Psoas muscle (tissue), 8 donors: ENCODE measurements at places on chromosomes 6 and 20.

DNA sequence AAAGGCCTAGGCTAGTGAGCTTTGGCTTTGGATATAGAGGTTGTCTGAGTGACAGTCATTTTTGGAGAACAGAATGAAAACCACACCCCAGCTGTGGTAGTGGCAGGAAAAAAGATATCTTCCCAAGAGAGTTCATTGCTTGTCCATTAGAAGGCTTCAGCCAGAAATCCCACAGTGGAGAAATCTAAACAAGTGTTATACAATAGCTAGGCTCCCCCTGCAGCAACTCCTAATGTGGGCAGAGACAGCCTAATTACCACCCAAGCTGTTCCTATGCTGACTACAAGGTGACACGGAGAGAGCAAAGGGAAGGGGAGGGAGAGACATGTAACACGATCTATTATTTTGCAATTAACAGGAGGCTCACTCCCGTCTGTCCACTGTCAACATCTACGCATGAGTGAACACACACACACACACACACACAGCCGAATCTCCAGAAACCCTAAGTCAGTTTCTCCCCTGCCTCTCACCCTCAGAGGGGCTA, 147.5 kb upstream of the TCF21 start:
- no peak for DNase-seq

- no peak for DNase-seq
Observed at GRCh38 chr6:29745386-29745785, 22.2 kb downstream of the HLA-F start.

DNA sequence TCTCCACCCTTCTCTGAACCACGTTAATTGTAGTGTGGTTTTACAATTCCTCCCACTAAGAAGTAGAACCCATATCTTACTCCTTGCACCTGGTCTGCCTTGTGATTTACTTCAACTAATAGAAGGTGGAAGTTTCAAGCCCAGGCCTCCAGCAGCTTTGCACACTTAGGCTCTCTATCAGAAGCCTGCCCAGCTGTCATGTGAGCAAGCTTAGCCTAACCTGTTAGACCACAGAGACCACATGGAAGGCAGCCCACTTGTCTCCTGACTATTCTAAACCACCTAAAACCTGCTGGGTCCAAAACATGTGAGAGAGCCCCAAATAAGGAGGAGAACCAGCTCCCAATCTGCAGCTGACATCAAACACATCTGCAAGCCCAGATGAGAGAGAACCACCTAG, 127.6 kb upstream of the BTBD3 start:
- no peak for DNase-seq

- no peak for DNase-seq
Observed at GRCh38 chr6:122747573-122747972, 31.9 kb upstream of the FABP7 start.

DNA sequence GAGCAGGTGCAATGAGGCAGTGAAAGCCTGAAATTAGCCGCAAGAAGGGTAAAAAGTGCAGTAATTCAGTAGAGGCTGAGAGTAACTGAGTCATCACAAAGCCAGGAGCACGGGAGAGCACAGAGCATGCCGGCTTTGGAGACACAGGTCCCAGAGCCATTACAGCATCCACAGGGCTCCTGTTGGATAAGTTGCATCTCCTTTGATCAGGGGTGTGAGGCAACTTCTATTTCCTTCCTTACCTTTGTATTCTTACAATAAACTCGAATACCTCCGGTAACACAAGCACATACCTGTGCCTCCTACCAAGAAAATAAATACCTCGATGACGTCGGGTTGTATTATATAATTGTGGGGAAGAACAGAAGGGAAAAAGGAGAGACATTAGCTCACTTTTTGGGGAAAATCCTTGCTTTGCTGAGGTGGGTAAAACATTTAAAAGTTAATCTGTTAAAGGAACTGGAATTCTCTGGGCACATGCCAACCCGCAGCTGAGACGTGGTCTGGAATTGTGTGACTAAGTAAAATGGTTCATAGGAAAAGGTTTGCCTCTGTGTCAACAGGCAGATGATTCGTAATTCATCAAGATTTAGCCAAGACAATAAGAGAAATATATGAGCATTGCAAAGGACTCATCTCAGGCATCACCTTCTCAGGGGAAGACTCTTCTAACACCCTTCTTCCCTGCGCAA, 360.7 kb upstream of the ZFP64 start:
- DNase-seq: no peak

DNA sequence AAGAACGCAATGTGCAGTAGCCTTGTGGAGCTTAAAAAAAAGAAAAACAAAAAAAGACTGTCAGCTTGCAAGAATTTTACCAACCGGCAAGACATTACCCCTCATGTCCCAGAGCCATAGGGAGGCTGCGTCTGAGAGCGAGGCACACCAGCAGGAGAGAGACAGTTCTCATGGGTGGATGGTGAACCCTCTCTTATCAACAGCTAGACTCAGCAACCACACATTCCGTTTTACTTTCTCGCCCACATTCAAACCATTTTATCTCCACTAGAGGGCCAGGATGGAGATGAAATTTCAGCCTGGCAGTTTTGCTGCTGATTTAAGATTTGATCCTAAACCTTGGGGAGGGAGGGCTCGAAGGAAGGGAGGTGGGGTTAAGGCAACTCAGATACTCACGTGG, 247.0 kb downstream of the ATXN1 start:
- no peak for DNase-seq

DNA sequence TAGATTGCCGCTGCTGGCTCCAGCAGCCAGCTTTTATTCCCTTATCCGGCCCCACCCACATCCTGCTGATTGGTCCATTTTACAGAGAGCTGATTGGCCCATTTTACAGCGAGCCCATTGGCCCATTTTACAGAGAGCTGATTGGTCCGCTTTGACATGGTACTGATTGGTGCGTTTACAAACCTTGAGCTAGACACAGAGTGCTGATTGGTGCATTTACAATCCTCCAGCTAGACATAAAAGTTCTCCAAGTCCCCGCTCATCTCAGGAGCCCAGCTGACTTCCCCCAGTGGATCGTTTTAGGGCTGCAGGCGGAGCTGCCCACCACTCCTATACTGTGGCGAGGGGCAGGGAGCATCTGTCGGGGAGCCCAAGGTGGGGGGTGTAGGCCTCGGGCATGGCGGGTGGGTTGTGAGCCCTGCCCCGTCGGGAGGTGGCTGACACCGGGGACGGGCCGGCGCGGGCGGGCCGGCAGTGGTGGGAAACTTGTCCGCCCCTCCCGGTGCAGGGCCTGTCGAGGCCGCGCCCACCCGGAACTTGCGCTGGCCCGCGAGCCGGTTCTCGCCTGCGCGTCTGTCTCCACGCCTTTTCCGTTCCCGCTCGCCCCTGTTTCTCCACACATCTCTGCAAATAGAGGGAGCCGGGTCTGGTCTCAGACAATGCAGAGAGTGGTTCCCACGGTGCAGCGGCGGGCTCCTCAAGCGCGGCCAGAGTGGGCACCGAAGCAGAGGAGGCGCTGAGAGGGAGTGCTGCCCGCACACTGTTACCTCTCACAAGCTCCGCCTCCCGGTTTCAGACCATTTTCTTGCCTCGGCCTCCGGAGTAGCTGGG, 86.1 kb upstream of the STMND1 start:
- DNase-seq: peak; percentile 14

GRCh38 chr6:158501360-158502262, 58.3 kb upstream of the TMEM181 start:
- no peak for DNase-seq

- no peak for DNase-seq
Observed at GRCh38 chr6:97231911-97232310, 51.1 kb downstream of the MMS22L start.

DNA sequence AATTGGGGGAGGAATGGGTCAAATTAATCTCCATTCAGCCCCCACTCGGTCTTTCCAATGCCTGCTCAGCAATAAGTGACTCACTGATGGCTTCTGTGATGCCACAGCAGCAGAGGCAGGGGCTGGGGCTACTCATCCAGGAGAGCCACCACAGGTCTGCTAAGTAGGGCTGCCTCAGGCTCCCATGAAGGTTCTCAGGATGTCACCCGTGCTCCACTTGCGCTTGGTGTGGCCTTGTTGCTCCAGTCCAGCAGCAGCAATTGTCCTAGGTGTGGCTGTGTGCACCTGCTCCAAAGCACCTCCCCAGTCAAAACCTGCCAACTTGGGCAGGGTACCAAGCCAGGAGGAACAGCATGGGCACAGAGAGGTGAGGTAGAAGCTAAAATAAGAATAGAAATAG, 627 bp upstream of the LY6G6C start:
- no peak for DNase-seq

GRCh38 chr20:46108435-46108841, 9.7 kb upstream of the CD40 start:
- DNase-seq: no peak

- no peak for DNase-seq
Observed at GRCh38 chr6:138970856-138971425, 17.1 kb downstream of the REPS1 start.

DNA sequence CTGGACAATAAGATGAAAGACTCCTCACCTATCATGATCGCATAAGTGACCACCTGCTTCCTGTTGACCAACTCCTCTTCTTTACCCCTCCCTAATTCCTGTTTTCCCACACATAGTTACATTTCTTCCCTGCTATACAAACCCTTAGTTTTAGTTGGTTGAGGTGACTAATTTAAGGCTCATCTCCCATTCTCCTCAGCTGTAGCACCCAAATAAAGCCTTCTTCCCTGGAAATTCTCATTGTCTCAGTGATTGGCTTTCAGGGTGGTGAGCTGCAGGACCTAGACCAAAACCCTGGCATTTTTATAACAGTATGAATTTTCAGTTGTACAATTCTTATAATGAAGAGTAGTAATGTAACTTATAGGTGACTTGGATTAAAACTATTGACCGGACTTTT, 2.1 kb downstream of the FKBP1C start:
- DNase-seq: no peak

GRCh38 chr20:4476903-4477500, 244.7 kb upstream of the PRND start:
- DNase-seq: no peak

GRCh38 chr6:43570876-43571441, 4.9 kb downstream of the XPO5 start:
- DNase-seq: no peak

DNA sequence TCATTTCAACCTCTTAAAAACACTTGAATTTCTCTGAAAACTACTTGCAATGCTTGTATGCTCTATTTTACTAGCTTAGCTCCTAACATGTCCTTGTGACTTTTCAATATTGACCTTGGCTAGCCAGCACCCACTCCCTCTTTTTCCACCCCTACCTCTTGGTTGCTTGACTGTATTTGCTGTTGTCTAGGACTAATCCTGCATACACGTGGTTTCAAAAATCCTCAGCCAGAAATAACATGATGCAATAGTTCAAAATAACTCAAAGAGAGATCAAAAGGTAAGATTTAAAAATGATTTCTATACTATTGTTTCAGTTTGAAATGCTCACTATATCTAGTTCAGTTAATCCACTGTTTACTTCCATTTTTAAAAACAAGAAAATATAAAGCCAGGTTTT, 102.3 kb upstream of the TBX18 start:
- no peak for DNase-seq

- DNase-seq: peak; percentile 81
Observed at GRCh38 chr20:50169329-50169823, 15.9 kb upstream of the PEDS1 start.

DNA sequence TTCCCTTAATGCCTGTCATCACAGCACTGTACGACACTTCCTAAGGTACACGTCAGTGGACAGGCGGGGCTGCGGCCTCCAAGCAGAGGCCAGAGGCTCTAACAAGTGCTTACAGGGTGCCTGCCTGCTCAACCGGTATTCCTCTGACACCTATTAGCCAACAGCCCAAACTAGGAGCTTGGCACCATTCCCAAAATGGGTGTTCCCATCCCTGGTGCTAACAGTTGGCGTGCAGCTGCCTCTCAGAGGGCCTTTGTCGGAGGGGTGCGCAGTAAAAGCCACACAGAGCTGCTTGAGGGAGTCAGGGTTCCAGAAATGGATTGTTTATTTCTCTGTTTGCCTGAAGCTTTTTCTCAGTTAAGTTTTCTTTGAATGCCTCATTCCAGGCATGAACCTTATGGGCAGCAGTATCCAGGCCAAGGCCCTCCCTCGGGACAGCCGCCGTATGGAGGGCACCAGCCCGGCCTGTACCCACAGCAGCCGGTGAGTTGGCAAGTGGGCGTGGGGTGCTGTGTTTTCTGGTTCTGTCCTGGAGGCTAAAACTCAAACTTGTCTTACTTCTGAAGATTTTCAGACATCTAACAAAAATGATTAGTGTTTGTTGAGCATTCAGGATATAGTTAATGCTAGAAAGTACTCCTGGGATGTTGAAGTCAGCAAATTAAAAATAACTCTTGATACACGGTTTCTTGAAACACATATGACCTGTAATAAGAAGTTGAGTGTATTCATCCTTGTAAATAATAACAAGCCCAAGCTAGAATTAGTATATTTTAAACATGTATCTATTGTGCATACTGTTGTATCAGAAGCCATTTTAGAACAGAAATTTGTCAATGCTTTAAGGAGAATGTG, 124.7 kb downstream of the TMEM242 start:
- peak; percentile 58 for DNase-seq

DNA sequence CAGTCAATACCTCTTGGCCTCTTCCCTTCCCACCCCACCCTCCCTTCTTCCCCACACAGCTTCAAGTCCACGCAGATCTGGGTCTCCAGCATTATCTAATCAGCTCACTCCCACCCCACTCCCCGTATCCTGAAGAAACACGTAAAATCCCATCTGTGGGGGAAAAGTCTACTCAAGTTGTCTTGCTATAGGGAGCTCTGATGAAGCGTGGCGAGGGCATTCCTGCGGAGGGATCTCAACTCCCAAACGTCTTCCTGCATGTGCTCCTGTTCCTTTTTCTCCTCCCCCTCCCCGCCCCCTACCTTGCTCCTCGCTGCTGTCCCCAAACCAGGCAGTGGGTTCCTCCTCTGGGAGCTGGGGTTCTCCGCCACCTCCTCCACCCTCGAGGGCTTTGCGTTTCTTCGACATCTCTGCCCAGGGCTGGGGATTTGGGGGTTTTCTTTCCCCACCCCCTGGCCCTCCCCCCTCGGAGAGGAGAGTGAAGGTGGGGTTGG, 181.8 kb downstream of the TBXT start:
- DNase-seq: no peak

DNA sequence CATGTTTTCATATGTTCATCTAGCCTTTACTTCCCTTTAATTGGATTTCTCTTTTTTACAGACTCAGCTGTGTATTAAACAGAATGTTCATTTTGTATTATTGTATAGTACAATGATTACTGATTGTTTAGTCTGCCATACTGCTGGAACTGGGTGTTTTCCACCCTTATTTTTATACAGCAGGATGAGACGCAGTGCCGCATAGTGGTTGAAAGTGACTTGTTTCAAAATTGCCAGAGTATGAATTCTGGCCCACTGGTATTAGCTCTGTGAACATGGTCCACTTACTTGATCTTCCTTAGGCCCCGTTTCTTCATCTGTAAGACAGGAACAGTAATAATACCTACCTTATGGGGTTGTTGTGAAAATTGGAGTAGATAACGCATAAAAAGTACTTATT, 22.1 kb downstream of the AFDN start:
- no peak for DNase-seq
